Activated T-cell treated with anti-CD3 and anti-CD28 coated beads, Interleukin-2, amount 50 U/mL, for 48 hours (primary cell): ENCODE measurements at places on chromosomes 6 and 20.

- no peak for DNase-seq
Measured at GRCh38 chr20:58843128-58843556, 7.6 kb downstream of the GNAS-AS1 start.

GRCh38 chr6:16132909-16133308 is 4.0 kb downstream of the MYLIP start:
- no peak for DNase-seq

DNA sequence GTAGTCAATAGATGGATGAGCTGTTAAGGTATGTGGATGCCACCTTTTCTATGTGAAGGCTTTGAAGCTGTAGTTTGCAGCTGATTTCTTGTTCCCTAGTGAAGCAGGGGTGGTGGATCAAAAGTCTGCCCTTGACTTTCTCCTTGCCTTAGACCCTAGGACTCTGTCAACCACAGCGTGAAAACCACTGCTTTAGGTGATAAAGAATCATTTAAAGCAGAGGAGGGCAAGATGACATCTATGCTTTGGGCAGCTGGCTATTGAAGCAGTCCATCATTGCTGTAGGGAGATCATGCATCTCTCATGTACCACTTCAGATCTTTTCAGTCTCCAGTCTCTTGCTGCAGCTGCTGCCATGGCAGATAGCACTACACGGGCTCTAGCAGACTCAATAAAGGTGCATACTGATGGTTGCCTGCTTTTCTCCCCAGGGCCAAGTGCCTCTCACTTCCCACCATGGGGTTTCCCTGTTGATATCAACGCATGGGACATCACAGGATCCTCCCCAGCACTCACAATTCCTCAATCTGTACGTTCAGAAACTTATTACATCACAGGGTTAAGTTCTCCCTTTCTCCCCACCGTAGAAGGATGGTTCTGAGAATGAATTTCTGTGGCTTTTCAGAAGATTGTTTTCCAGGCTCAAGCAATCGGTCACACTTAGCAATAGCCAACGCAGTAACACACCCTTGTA is 122.0 kb upstream of the STMND1 start:
- no peak for DNase-seq

GRCh38 chr6:61649845-61650244 is 636.2 kb downstream of the KHDRBS2 start:
- no peak for DNase-seq

DNA sequence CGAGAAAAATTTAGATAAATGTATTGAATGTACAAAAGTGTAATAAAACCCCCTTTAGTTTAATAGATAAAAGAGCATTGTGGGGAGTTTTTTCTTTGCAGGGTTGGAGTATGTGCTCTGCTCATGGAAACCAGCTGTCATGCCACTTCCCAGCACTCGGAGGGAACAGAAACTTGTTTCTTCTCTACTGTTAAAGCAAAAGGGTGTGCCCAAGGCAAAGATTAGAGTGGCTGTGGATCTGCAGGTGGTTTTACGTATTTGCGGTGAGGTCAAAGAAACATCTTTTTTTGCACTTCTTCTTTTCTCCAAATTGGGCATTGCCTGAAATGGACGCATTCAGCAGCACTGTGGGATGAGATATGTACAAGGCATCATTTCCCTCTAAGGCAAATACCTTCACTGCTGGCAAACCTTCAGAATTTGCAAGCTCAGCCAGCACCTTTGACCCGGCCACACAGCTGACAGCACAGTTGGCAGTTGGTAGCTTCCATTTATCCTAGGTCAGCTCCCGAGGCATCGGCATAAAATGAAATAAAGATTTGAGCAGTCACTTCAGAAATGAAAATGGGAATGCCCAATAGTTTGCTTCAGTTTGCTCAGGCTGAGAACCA is 178.4 kb upstream of the EYA4 start:
- no peak for DNase-seq

DNA sequence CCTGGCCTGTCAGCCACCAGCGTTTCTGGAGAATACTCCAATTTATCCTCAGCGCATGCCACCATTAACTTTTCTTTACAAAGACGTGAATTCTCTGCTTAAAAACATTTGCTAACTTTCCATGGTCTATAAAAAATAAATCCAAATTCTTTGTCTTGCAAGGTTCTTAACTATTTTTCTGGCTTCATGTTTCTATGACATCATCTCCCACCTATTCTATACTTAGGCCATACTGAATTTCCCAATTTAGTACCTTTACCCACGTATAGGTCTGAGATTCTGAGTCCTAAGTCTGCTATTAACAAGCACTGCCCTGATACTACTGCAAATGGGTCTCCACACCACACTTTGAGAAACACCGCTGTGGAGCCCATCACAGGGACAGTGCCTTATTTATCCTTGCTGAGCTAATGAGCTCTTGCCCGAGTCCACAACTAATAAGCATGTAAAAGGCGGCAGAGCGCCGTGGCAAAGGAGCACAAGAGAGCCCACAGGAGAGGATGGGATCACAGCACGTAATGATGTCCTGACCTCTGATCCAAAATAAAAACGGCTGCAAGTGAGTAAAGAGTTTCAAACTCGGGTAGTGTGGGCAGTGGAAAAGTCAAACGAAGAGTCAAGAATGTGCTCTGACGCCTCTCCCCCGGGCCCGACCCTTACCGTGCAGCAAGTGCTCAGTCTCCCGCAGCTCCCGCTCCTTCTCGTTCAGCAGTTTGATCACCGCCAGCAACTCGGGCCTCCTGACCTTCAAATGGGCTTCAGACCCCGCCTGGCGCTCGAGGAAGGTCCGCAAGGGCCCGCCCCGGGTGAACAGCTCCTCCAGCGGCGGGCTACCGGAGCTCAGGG is 519 bp downstream of the MTRF1L start:
- no peak for DNase-seq

DNA sequence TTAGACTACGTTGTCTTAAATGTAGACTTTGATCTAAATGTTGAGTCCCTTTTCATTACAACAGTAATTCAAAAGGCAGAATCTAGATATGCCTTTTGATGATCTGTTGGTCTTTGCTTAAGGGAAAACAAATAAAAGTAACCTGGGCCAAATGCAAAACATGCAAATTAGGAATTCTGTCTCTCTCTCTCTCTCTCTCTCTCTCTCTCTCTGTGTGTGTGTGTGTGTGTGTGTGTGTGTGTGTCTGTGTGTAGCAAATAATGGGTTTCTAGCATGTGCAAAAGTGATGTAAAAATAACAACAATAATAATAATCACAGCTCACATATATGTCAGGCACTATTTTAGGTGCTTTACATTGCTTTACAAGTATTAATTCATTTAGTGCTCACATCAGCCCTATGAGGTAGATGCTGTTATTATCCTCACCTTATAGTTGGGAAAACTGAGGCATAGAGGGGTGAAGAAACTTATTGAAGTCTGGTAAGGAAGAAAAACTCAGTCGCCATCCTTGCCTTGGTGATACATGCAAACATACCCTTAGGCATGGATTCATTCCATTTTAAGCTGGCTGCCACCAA is 160.3 kb upstream of the ZNF217 start:
- no peak for DNase-seq

DNA sequence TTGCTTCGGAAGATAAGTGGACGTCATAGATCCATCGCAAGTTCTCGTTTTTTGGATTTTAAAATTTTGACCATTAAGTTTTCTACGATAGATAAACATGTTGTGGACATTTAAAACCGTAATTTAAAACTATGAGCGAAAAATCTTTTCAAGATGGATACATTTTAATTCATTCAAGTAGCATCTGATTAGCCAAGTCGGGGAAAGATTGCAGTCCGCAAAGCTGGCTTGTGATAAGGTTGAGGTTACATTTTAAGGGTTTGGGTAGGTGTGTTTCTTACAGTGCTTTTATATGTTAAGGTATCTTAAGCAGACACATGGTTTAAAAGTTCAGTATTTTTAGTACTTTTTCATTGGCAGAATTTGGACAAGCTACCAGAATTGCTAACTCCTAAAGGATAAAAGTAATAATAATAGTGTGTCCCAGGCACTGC is 1.2 kb downstream of the WTAP start:
- DNase-seq = no peak

GRCh38 chr6:57313711-57314471 is 3.5 kb upstream of the PRIM2 start:
- DNase-seq = no peak

GRCh38 chr6:3517350-3517749 is 60.5 kb upstream of the SLC22A23 start:
- no peak for DNase-seq

DNA sequence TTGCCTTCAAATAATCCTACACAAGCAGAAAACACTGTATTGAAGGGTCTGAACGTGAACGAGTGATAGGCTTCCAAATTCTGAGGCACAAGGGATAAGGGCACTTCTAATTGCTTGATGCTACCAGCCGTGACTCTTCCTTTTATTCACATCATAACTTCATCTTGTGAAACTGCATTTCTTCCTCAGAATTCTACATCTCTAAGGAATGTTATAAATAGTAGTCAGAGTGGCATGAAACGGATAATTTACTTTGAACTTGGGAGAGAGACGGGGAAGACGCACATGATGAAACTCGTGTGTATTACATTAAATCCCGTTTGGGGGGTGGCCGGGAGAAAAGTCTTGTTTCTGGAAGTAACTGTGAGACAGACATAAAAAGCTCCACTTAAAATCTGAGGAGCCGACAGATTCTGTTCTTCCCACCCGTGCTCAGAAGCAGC is 754 bp downstream of the HDDC2 start:
- DNase-seq = no peak

- no peak for DNase-seq
Measured at GRCh38 chr6:20806669-20807068, 272.4 kb downstream of the CDKAL1 start.
